ENCODE measurements at places on chromosomes 7 and 10. TPM values are rescaled to one million over a fixed set of nuclear protein-coding genes. Genes with fewer than 3 reads are reported as not detected.

- no peak for DNase-seq
Measured at GRCh38 chr10:126387041-126387921, 996 bp downstream of the ADAM12 start.

GRCh38 chr7:81857385-81857784 is 87.5 kb upstream of the HGF start:
- DNase-seq = no peak

DNA sequence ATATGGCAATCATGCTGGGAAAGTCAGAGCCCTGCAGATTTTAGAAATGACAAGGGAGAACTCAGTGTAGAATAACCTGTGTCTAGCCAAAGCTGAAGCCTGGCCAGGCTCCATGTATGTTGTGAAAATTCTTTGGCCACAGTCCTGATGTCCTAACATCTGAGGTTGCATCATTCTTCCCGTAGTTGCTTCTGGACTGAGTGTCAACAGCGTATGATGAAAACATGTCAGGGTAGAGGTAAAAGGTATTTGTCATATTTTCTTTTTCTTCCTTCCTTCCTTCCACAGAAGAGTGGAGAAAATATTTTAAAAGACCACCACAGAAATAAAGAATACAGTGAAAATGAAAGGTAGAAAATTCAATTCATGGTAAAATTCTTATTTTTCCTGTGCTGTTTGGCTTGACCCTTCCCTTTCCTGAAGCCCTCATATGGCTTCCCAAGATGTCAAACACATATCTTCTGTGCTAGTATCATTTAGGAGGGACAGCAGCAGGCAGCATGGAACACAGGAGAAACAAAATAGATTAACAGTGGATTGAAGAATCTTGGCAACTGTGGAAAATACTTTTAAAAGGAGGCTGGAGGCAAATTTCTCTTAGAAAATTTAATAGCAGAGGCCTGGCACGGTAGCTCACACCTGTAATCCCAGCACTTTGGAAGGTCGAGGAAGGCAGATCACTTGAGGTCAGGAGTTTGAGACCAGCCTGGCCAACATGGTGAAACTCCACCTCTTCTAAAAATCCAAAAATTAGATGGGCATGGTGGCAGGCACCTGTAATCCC is 18.9 kb upstream of the NRBF2 start:
- DNase-seq = peak; percentile 77

- DNase-seq = no peak
Measured at GRCh38 chr7:113731571-113731970, 187.2 kb downstream of the PPP1R3A start.

DNA sequence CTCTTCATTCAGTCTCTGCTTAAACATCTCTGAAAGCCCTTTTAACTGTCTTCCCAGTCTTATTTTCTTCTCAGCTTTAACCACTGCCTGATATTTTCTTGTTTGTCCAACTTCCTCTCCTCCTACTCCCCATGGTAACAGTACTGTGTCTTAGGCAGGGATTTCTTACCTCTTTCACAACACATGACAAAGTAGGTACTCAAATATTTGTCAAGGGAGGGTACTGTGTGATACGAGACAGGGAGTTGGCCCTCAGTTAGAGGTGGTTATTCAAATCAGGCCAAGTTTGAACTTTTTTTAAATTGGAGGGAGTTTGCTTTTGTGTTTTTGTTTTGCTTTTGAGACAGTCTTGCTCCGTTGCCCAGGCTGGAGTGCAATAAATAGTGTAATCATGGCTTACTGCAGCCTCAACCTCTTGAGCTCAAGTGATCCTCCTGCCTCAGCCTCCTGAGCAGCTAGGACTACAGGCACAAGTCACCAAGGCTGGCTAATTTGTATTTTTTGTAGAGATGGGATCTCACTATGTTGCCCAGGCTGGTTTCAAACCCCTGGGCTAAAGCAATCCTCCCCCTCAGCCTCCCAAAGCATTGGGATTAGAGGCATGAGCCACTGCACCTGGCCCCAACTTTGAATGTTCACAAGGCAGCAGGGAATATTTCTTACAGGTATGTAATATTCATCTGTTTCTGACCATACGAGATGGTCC is 2.5 kb upstream of the KPNA7 start:
- DNase-seq = no peak

DNA sequence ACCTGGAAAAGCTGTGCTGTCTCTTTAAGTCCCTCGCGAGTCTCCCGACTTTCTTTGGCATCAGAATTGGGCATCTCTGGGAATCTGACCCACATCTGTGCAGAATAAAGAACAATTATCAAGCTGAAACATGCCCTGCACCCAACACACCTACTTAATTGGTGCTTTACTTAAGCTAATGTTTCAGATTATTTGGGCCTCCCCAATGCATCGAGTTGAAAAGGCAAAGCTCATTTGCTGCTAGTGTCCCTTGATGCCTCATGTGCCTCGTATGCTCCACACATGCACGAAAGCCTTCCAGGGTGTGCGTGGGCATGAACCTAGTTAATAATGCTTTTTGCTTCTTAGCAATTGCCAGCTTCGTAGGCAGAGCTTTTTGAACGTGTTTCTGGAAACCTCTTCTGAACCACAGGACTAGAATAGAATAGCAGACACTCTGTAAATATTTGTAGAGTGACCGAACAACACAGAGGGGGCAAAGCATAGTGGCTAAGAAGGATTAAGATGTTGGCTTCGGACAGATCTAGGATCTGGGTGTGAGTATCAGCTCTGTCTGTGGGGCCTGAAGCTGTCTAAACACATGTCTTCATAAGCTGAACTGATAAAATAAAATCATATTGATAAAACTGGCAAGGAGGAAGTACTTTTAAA is 26.7 kb upstream of the FGFR2 start:
- no peak for DNase-seq

DNA sequence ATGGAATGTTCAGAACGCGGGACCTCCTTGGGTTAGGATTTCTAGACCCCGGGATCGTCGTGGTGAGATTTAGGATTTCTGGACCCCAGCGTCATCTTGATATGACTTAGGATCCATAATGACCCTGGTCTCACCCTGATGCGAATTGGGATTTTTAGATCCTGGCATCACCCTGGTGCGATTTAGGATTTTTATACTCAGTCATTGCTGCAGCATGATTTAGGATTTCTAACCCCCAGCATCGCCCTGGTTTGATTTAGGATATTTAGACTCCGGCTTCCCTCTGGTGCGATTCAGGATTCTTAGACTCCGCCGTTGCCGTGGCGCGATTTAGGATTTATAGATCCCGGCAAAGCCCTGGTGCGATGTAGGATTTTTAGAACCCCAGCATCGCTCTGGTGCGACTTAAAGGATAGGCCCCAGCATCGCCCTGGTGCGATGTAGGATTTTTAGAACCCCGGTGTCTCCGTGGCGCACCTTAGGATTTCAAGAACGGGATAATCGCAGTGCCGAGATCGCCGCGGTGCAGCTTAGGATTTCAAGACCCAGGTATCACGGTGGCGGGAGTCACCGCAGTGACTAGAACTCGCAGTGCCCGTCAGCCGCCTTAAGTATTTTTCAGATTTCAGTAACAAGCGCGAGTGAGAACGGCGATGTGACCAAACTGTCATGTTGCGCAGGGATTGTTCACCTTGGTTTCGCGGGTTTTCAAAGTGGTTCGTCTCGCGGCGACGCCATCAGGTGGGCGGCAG is 814 bp downstream of the MEST start:
- no peak for DNase-seq

DNA sequence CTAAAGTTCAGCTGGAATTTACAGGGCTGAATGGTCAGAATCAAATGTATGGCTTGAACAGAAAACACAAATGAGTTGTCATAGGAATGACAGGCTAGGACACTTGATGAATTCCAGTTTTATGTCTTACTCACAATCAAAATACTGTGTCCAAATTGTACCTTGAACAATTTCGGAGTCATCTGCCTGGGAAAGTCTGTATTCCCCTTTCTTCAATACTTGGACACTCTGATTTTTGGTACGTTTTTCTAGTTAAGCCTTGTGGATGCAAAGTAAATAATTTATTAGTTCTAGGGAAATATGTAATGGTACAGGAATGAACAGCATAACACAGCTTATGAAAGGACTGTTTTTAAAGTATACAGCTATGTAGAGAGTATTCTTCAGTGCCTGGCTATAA is 100.4 kb downstream of the ITGB8 start:
- no peak for DNase-seq

DNA sequence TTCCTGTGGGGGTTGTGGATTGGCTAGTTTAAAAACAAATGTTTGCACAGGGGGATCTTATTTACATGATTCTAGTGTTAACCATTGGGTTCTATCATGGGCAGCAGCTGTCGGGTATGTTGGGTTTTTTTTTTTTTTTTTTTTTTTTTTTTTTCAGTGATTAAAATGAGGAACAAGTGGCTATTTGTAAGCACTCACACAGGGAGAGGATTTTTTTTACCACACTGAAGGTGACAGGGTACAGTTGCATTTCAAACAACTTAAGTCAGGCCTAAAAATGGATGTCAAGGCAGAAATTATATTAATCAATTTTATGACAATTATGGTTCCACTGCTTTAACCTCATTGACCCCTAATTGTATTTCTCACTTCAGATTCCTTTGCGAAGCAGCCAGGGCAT is 92.8 kb downstream of the CD36 start:
- DNase-seq = no peak

GRCh38 chr7:81036057-81036456 is 117.2 kb upstream of the SEMA3C start:
- no peak for DNase-seq

- peak; percentile 24 for DNase-seq
Measured at GRCh38 chr7:100745184-100745583, 11.8 kb downstream of the ZAN start.

DNA sequence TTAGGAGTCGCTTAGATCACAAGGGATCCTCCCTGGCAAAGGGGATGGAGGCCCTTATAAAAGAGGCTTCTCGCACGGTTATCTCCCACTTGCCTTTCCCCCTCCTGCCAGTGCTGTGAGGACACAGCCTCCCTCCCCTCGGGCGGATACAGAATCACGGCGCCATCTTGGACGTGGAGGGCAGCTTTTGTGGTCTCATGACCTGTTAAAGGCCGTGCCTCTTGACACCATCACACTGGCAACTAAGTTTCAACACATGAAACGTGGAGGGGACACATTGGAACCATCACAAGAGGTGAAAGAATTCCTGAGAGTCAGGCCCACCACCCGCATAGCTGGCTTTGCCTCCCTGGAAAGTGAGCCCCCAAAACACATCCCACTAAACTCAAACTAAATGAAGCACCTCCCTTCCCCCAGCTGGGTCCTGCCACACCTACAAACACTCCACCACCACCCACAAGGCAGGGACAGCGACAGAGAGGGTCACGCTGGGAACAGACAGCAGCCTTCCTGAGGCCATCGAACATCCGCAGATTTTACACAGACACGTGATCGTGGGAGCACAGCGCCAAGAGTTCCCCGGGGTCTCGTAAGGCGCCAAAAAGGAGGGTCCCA is 110.6 kb downstream of the TCERG1L start:
- no peak for DNase-seq

- no peak for DNase-seq
Measured at GRCh38 chr7:157977306-157977705, 610.3 kb downstream of the PTPRN2 start.

GRCh38 chr7:98335411-98335977 is 54.0 kb downstream of the BRI3 start:
- no peak for DNase-seq

DNA sequence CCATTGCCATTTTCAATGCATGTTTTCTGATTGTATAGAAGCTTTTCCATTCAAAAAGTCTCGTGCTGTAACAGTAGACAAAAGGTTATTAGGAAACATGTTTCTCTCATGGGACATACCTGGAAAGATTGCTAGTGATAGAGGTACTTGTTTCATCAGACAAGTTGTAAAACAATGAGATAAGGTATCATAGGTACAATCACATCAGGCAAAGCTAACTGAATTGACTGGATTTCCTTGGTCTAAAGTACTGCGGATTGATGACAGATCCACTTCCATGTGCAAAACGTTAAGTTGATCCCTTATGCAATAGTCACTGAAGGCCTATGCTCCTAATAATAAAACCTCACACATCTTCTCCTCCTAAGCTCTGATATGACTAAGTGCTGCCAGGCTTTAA is 6.5 kb upstream of the RNF32 start:
- DNase-seq = no peak

GRCh38 chr7:79452032-79452494 is 1.4 kb downstream of the MAGI2 start:
- peak; percentile 91 for DNase-seq

- DNase-seq = no peak
Measured at GRCh38 chr10:22761569-22762220, 47.3 kb upstream of the PIP4K2A start.

MKI67 gene
- total RNA-seq = 5.7 TPM

OR2A12 gene
- not detected for total RNA-seq

FBXO24 gene
- total RNA-seq = not detected

VWC2 gene
- under 0.01 TPM for total RNA-seq

DOCK1 gene
- 76.7 TPM for total RNA-seq

CELF2 gene
- total RNA-seq = 106 TPM

AKR1C4 gene
- total RNA-seq = not detected

SGPL1 gene
- 22.5 TPM for total RNA-seq

MYL10 gene
- not detected for total RNA-seq

ADRA2A gene
- total RNA-seq = 13.3 TPM
